ENCODE measurements at places on chromosomes 6 and 20.

GRCh38 chr20:22796469-22797077 is 212.2 kb upstream of the FOXA2 start:
- no peak for DNase-seq

DNA sequence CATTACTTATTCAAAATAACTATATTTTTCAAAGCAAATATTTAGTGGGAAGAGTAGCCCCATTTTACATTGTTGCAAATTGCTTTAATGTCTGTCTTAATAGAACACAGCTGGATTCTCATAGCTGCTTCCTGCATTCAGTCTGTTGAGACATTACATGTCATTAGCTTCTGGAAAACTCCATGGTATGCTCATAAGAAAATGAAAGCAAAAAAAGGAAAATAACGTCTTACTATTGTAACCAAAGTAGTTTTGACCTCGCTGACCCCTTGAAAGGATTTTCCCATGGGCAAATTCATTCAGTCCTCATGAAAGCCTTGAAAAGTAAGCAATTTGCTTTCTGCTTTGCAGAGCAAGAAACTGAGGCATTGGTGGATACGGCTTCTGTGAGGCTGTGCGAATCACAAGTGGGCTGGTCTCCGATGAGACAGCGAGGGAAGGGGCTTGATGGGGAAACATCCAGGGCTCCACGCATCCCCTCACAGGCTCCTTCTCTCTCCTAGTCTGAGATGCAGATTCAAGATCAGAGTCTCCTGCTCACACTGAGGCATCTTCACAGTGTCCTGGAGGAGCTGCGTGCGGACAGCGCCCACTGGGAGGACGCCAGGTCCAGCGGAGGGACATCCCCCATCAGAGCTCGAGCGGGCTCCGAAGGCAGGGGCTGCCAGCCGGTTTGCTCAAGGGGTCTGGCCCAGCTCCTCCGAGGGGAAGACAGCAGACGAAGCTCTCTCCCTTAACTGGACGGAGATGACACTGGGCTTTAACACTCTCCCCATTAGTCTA is 3.3 kb downstream of the C20orf202 start:
- no peak for DNase-seq

GRCh38 chr6:52929321-52930164 is 20.0 kb upstream of the GSTA3 start:
- no peak for DNase-seq

DNA sequence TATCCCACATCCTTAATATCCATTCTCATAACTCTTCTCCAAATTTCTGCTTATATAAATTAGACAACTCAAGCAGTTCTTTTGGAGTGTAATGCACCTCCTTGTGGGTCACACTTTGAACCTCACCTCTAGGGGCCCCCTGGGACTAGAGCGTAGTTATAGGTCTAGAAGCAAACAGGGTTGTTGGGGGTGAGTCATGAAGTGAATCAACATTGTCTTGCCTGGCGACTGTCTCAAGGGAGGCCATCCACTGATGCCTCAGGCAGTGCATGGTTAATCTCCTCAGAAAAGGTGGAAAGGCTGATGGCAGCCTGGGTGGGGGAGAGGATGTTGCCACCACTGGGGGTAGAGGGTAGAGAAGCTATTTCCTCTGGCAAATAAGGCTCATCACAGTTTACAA is 129.1 kb downstream of the TNFRSF21 start:
- no peak for DNase-seq

DNA sequence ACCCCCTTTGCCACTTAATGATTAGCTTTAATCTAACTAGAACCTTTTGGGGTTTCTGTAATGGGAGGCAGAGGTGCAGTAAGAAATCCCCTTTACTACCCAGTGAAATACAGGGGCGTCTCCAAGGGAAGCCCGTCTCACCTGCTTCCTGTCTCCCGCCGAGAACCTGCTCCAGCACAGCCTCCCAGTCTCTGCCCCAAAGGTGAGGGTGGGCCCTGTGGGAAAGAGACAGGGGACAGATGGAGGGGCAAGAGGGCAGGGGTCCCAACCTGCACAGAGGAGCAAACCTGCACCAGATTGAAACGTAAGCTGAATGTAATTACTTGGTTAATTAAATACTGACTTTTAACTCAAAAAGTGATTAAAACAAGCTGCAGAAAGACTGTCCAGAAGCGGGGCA is 474.2 kb upstream of the SULF2 start:
- DNase-seq, result no peak

DNA sequence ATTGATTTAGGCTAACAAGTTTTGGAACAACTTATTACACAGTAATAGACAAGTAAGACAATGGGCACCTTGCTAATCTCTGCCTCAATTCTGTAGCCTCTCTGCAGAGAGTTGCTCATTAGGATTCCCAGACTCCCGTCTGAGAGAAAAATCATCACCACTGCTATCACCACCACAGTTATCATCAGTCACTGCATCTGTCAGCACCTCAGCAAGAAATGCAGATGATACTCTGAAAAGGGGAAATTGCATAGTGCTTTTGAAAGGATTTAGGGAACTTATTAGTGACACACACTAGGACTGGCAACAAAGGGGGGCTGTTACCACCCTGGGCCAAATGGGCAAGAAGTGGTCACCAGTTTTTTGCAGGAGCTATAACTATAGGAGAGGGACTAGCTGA is 39.9 kb downstream of the FOXA2 start:
- no peak for DNase-seq

DNA sequence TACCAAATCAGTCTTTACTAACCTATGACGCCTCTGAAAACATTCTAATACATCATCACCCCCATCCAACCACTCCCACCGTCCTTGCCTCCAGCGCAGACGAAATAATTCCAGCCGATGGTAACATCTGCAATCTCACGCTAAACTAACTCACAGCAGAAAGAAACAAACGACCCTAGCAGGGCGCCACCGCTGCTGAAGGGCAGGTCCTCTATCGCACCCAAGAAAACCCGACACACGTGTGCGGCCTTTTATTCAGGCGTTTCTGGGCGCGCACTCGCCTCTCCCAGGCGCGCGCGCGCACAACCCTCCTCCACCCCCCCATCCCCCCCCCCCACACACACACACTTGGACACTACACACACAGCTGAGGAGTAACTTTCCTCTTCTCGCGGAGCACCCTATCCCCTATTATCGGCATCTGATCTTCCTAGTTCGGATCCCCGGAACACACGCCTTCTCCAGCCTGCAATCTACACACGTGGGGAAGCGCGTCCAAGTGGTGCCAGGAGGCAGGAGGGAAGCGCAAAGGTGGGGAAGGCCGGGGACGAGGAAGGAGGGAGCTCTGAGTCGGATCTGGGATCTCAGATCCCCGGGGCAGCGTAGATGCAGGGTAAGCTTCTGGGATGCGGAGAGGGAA is 1.4 kb downstream of the GFOD1 start:
- peak; percentile 74 for DNase-seq

DNA sequence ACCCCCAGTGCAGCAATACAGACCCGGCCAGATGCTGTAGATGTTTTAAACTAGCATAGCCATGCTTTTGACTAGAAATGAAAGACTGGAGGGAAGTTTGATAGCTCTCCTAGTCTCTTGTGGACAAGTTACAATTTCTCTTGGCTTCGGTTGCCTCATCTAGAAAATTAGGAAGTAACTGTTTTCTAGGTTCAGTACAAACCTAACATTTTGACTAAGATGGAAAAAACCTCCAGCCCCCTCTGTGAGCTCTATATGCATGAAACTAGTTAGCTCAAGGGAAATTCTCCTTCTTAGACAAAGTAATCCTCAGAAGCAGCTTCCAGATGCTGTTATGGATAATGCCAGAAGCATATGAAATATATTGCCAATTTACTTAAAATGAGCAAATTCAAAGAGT is 86.6 kb downstream of the RNF144B start:
- DNase-seq, result no peak

- DNase-seq, result no peak
These were observed 18.6 kb downstream of the KCNK17 start for GRCh38 chr6:39295611-39296011.

DNA sequence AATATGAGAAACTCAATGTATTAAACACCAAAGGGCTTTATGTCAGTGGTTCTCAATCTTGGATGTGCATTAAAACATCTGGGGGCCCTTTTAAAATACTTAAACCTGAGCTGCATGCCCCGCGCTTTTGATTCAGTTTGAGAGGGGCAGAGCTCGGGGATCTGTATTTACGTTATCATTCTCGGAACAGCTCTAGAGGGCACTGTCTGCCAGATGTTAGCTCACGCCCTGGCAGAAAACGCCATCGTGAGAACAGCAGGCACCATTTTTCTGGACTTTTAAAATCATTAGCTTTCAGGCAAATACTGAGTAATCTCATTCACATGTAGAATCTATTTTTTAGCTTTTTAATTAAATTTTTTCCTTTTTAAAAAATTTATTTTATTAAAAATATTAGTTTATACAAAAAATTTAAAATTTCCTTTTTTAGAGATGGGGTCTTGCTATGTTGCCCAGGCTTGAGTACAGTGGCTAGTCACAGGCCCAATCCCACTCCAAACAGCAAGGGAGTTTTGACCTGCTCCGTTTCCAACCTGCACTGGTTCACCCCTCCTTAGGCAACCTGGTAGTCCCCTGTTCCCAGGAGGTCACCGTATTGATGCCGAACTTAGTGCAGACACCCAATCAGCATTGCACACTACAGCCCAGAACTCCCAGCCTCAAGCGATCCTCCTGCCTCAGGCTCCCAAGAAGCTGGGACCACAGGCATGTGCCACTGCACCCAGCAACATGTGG is 30.0 kb upstream of the ZNF133 start:
- no peak for DNase-seq

- no peak for DNase-seq
These were observed 1.5 kb downstream of the BTN3A2 start for GRCh38 chr6:26366504-26366903.

GRCh38 chr6:149085557-149085938 is 232.0 kb upstream of the TAB2 start:
- DNase-seq, result no peak

DNA sequence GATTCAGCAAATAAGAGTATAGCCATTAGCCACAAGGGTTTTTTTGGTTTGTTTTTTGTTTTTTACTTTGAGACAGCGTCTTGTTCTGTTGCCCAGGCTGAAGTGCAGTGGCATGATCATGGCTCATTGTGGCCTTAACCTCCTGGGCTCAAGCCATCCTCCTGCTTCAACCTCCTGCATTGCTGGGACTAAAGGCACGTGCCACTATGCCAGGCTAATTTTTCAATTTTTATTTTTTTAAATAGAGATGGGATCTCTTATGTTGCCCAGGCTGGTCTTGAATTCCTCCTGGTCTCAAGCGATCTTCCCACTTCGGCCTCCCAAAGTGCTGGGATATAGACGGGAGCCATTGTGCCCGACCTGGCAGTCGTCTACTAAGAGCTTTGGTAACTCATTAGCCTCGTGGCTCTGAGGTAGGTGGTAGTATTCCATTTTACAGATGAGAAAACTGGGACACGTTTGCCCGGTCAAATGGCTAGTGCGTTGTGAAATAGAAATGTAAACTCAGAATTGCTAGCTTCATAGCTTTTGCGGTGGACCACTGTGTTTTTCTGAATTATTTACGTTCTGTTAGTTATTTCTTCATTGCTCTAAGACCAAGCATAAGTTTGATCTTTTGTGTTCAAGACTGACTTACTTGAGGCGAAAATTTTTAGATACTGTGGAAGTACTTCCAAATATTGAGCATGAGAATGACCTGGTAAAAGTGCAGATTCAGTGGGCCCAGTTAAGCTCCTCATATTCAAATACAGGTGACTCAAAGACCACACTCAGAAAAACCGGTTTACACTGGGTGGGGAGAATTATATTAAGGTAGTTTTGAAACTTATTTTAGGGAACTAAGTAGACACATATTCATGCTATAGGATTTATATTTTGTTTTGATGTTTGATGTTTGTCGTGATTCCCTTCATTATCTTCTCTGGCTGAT is 2.1 kb downstream of the PANK2 start:
- peak; percentile 48 for DNase-seq

DNA sequence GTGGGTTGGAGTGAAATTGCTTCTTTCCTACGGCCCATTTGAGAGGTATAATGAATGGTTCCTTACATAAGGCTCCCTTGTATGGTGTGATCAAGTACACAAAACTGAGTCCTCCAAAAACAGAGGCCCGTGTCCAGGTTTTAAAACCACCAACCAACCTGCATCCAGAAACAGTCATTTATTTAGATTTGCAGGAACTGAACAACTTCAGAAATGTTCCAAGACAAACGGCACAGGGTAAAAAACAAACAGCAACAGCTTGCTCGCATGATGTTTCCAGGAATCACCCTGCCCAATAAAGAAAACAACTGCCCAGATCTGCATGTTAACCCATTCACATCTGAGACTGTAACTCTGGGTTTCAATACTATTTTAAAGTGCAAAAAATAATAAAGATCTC is 40.2 kb upstream of the TRAM2 start:
- DNase-seq, result no peak

DNA sequence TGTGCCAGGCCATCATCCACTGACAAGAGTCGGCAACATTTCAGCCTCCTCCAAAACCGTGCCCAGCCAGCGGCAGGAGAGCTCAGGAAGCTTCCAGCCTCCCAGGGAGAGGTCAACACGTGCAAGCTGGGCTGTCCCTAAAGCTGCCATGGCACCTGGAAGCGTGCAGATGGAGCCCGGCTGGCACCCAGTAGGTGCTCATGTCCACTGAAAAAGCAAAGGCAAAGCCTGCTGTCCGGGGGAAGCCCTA is 14.4 kb upstream of the TLDC2 start:
- DNase-seq, result peak; percentile 89

- DNase-seq, result no peak
These were observed 135.4 kb upstream of the AKIRIN2 start for GRCh38 chr6:87837444-87837843.

- no peak for DNase-seq
These were observed 529.1 kb upstream of the CITED2 start for GRCh38 chr6:139903411-139904157.

- peak; percentile 68 for DNase-seq
These were observed 628 bp downstream of the RBM24 start for GRCh38 chr6:17281497-17282481.

GRCh38 chr6:85490516-85491248 is 40.8 kb downstream of the NT5E start:
- DNase-seq, result no peak

DNA sequence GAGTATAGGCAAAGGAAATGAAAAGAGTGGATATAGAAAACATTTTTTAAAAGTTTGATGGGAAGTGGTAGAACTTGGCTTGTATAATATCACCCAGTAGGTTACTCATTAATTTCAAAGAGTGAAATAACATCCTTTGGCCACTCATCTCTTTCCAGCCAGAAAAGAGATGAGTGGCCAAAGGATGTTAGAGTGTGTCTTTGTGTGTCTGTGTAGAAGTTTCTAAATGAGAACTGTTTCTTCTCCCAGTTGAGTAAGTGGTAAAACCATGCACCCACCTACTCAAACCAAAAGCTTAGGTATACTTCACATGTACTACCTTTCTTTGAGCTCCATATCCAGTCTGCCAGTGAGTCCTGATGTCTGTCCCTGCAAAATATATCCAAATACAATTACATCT is 47.7 kb upstream of the TMEM244 start:
- no peak for DNase-seq

GRCh38 chr20:1196634-1197033 is 6.6 kb upstream of the C20orf202 start:
- no peak for DNase-seq
